HT-29 (cell line): ENCODE measurements at places on chromosomes 13 and 19. TPM values are rescaled to one million over a fixed set of nuclear protein-coding genes. Genes with fewer than 3 reads are reported as not detected.
A peak's percentile ranks its signal among the peaks of the same experiment; 100 is the strongest.

DNA sequence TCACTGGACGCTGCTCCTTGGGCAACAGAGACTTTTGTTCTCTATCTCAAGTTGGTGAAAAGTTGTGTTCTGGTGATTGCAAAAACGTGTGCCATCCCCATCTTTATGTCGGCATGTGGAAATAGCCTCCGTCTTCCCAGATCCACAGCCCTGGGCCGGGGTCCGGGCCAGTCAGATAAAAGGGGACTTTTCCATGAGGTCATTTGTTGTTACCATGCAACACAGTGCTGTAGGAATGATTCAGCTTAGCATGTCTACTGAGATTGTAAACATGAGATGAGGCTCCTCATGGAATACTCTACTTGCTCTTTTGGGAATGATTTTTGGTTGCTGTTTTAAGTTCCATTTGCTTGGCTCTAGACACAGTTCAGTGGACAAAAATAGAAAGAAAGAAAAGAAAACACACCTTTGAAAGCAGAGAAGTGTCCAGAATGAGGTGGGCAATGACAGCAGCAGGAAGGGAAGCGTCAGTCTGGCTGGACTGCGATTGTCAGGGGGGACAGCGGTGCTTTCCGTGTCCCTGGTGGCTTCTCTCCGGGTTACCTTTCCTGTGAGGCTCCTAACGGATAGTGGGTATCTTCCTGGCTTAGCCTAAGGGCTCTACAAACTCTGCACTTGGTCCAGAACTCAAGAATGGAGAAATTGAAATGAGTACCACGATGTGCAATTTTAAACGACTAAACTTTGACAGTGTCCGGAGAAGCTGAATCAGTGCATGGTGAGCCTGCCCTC is 91.6 kb downstream of the TEX29 start:
- no peak for DNase-seq

DNA sequence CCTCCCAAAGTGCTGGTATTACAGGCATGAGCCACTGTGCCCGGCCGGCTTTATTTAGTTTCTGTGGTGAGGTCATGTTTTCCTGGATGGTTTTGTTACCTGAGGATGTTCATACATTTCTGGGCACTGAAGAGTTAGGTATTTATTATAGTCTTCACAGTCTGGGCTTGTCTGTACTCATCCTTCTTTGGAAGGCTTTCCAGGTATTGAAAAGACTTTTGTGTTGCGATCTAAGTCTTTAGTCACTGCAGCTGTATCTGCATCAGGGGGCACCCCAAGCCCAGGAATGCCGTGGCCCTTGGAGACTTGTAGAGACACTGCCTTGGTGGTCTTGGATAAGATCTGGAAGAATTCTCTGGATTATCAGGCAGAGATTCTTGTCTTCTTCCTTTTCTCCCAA is 12.8 kb downstream of the BLOC1S3 start:
- DNase-seq, result no peak

- no peak for DNase-seq
Measured at GRCh38 chr13:33144358-33144784, 128.1 kb downstream of the KL start.

DNA sequence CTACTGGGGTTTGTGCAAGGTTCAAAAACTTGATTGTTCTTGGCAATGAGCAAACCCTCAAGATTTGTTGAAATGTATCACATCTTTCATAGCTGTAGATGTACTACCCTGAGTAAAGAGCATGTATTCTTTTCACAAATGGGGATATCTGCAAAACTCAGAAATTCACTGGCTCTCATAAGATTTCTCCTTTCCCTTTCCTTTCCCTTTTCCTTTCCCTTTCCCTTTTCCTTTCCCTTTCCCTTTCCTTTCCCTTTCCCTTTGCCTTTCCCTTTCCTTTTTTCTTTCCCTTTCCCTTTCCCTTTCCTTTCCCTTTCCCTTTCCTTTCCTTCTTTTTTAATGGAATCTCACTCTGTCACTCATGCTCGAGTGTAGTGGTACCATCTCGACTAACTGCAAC is 69.1 kb downstream of the FNDC3A start:
- DNase-seq, result no peak

GRCh38 chr13:34087791-34088190 is 269.8 kb downstream of the RFC3 start:
- no peak for DNase-seq

- DNase-seq, result no peak
Measured at GRCh38 chr19:16420336-16420676, 51.5 kb downstream of the EPS15L1 start.

GRCh38 chr13:23777575-23777870 is 111.7 kb downstream of the MIPEP start:
- no peak for DNase-seq

GRCh38 chr13:49936968-49937273 is 781 bp upstream of the SPRYD7 start:
- peak; percentile 20 for DNase-seq

Gene TFPT
- 10.7 and 20.0 TPM in 2 replicates for total RNA-seq

Gene PLEKHF1
- total RNA-seq, result 1.1 and 1.2 TPM in 2 replicates

Gene C19orf81
- total RNA-seq, result not detected in 2 replicates

Gene NLRP9
- not detected in 2 replicates for total RNA-seq

Gene ACP5
- total RNA-seq, result 0.83 and 1.4 TPM in 2 replicates
